HT1080 (cell line): ENCODE measurements at places on chromosomes 6 and 20.

DNA sequence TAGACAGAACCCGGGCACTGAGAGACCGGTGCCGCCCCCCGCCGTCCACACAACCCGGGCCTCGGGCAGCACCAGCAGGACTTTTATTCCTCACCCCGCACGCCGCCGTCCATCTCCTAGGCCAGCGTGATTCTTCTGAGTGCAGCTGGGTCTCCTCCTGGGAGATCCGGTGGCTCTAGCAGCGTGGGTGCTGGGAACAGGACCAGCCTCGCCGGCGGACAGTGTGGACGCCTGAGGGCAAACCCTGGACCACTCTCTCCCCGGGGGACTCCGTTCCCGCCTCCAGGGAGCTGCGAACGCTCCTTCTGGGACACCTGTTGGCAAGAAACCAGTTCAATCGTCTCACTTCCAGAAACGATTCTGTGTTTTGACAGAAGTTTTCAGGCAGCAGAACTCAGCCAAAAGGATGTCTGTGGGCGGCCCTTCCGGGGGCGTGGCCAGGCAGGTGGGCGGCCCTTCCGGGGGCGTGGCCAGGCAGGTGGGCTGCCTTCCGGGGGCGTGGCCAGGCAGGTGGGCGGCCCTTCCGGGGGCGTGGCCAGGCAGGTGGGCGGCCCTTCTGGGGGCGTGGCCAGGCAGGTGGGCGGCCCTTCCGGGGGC lies 130.7 kb downstream of the DLL1 start:
- no peak for DNase-seq

- DNase-seq: no peak
Observed at GRCh38 chr20:51978070-51978501, 175.8 kb upstream of the SALL4 start.

GRCh38 chr6:24742216-24742738 lies 23.3 kb upstream of the C6orf62 start:
- DNase-seq: no peak

DNA sequence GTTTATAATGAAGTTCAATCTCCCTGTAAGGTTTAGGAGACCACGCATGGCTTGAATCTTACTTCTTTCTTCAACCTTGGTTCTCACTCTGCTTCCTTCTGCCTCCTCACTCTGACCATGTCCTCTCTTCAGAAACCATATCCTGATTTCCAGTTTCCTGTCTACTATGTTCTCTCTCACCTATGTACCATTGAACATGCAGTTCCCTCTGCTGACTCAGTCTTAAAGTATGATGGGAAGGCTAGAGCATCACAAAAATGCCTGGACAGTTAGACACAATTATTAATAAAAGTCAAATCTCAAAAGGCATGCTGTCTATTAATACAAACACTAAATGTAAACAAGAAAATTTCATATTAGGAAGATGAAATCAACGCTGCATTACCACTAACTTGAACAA lies 151.6 kb downstream of the PRKN start:
- peak; percentile 30 for DNase-seq

- DNase-seq: no peak
Observed at GRCh38 chr20:52081066-52081465, 110.5 kb downstream of the ZFP64 start.

DNA sequence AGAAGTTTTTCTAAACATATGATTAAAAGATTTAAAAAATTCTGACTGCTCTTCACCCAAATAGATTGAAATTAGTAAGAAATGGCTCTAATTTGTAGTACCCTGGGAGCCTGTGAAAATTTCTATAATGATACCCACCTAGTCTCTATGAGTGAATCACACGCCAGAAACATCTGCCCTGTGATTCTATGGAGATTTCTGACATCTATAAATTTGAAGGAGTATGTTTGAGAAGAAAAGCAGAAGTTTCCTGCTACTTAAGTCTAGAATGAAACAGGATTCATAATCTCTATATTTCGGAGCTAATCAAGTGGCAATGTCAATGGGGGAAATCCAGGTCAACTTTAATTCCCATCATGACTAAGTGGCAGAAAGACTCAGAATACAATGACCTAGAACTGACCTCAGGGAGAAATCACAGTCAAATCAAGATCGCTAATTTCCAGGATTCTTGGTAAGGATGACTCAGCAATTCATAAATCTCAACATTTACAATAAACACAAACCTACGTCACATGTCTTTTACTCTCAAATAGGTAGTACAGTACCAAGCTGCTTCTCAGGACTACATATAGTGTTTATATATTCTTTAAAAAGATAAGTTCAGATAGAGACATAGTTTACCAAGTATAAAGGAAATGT lies 186.2 kb upstream of the TNFAIP3 start:
- peak; percentile 19 for DNase-seq

GRCh38 chr6:14276667-14277404 lies 159.3 kb downstream of the CD83 start:
- DNase-seq: peak; percentile 64

- DNase-seq: no peak
Observed at GRCh38 chr6:16730738-16731477, 30.4 kb downstream of the ATXN1 start.

- peak; percentile 27 for DNase-seq
Observed at GRCh38 chr6:152378169-152378568, 259.0 kb downstream of the SYNE1 start.

GRCh38 chr6:165441181-165441580 lies 131.8 kb upstream of the C6orf118 start:
- DNase-seq: no peak

GRCh38 chr20:15887387-15887786 lies 685.9 kb downstream of the KIF16B start:
- DNase-seq: no peak

GRCh38 chr20:47358672-47359529 lies 2.4 kb upstream of the ZMYND8 start:
- DNase-seq: peak; percentile 89

DNA sequence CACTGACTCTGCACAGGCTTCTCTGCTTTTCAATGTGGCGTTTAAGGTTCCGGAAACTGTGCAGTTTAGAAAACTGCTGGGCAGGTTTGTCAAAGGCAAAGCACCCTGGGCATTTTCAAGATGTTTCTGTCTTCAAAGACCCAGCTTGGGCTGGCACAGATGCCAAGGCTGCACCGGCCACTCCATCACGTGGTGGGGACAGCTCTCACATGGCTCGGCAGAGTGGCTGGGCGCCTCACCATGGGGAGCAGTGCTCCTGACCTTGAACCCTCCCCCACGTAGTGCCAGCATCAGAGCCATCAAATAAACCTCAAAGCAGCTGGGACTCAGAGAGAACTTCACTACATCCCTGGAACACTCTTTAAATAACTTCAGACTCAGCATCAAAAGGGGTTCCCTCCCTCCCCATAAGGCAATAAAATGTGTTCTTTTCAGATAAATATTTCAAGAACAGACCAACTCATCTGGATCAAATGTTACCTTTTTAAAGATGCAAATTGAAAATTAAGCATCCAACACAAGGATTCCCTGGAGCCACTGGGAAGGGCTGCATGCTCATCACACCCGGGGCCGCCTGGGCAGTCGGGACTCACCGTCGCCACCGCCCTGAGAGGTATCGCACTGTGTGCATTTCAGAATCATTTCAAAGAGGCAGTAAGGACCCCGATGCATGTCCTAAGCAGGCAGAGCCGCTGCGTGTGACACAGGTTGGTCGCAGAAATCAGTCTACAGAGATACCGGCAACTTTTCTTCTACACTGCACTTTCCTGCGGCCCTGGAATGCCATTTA lies 157.1 kb downstream of the CDH4 start:
- DNase-seq: no peak

GRCh38 chr6:34486106-34486740 lies 20.3 kb downstream of the PACSIN1 start:
- no peak for DNase-seq

DNA sequence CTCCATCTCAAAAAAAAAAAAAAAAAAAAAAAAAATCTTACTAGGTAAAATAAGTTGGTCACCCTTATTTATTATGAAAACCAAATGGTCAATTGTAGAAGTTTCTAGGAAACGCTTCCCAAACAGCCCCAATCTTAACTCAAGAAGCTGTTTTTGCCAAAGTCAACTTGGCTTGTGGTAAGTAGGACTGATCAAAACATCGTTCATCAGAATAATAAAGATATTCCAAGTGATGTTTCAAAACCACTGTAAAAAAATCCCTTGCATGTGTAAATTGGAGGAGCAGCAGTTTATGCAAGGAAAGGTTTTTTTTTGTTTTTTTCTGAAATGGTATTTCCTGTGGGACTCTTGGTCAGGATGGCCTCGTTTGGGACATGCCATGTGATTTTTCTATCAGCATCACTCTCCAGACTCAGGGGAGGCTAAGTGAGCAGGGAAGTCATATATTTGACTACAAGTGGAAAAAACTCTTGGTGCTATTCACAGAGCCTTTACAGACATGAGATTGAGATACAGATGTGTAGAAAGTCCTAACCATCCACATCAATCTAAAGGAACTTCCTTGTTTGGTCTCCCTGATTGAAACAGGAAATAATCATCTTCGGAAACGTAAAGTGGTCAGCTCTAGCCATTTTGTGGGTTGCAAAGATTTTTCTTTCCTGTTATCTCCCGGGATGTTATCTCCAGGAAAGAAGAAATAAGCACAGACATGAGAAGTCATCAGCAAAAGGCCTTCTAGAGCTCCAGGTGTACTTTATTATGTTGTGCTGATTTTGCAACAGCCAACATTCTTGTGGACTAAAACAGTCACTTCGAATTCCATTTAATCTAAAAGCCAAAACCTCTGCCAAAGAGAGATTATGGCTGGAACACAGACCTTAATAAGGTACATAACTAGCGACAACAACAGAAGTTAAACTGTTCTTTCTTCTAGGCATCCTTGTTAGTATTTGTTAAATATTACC lies 177.8 kb downstream of the EDN1 start:
- no peak for DNase-seq

DNA sequence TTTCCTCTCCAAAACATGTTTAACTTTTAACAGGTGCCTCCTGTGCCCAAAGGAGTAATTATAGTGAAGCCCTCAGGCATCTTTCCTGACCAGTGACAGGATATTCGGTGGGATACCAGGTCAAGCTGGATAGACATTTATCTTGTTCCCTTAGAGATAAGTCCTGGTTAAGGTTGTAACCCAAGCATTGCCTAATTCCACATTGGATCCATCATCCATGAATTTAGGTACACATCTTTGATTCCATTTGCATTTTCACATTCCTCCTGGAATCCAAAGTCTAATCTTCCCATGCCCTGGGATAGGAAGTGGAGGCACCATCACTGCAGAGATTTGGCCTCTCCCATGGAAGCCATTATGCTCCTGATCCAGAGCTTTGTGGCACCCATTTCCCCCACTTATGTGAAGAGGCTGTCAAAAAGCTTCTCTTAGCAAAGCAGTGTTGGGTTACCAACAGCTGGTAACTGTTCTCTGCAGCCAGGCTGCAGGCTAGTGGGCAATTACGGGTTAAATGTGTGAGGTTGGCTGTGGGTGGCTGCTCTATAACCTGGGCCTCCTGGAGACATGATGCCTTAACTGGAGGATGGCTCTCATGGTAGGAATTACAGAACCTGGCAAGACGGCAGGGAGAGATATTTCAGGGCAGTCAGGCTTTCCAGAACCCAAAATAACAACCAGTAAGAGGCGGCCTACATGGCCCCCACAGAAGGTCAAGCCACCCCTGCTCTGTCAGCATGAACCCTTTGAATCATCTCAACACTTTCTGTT lies 96.9 kb upstream of the VGLL2 start:
- no peak for DNase-seq

DNA sequence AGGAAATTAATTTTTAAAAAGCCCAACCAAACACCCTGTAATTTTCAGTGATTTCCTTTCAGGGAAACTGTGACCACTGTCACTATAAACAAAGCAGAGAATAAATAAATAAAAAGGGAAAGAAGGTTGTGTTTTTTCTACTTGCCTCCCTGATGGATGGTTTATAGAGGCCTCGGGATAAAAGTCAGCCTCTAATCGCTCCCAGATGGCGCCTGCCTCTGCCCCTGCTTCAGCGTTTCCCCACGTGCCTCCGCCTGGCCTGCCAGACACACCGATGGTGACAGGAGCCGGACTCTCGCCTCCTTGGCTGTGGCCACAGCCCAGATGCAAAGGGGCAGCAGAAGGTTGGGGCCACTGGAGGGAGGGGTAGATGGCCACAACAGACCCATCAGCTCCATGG lies 327.7 kb downstream of the CDC5L start:
- no peak for DNase-seq

- DNase-seq: no peak
Observed at GRCh38 chr20:53503517-53503919, 90.1 kb downstream of the ZNF217 start.

GRCh38 chr6:56259234-56260077 lies 12.1 kb upstream of the COL21A1 start:
- peak; percentile 45 for DNase-seq

DNA sequence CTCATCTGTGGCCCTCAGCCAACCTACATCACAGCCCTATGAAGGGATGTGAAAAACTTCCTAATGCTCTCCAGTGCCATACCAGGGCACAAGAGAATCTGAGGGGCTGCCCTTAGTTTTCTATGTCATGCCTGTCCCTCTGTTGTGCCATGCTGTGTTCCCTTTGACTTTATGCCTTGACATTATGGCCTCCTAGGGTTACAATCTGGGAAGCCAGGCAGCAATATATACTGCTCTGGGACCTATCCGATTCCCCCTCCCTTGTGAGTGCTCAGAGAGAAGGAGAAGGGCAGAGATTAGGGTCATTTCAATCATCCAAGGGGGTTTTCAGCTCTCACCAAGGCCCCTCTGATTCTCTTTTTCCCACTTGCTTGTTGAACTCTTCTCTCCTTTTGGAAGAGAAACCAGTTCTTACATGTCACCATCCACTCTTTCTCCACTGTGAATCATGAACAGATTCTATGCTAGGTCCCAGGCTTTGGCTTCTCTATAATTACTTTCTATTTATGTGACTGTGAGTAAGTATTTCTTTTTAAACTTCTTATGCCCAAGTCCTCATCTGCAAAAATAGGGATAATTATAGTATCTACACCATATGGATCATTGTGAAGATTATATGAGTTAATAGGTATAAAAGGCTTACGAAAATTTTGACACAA lies 14.2 kb upstream of the FRK start:
- DNase-seq: no peak

GRCh38 chr6:106974999-106975737 lies 639 bp upstream of the CD24 start:
- DNase-seq: peak; percentile 28

DNA sequence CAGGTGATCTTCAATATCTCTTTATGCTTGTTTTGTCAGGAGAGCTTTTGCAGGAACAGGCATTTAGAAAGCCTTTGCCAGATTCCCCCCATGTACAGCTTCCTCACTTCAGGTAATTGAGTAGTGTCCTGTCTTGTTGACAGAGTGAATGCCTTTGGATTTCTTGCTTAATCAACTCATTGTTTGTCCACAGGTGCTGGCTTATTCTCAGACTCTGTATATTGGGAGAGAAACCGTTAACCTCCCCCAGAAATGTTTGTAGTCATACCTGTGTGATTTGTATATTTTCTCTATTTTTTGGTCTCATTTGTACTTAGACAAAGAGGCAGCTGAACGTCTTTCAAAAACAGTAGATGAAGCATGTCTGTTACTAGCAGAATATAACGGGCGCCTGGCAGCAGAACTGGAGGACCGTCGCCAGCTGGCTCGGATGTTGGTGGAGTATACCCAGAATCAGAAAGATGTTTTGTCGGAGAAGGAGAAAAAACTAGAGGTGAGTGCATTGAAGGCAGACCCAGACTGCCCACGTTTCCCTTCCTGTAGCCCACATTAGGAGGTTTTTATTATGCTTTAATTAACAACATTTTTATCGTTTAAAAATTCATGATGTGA lies 32.3 kb downstream of the RPRD1B start:
- no peak for DNase-seq

GRCh38 chr6:24408719-24409410 lies 6.1 kb downstream of the MRS2 start:
- DNase-seq: no peak

GRCh38 chr6:38871741-38872568 lies 156.8 kb downstream of the DNAH8 start:
- peak; percentile 27 for DNase-seq

GRCh38 chr6:34696189-34696738 lies 303 bp downstream of the ILRUN start:
- DNase-seq: no peak
